ENCODE measurements at places on chromosomes 7 and 10.

DNA sequence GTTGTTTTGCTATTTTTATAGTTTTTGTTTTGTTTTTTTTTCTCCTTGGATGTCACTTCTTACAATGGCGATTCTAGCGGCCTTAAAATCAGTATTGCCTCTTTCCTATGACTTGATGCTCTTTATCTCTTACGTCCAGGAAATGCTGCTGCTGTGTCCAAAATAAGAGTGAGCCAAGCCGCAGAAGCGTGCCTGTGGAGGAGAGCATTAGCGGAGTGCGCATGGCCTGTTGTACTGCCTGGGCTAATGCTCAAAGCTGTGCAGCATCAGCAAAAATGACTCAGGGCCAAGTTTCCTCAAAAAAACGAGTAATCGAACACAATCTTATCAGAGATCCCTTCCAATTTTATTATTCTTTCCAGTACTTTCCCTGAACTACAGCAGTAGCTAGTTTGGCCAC lies 18.5 kb upstream of the GAD2 start:
- DNase-seq = no peak

DNA sequence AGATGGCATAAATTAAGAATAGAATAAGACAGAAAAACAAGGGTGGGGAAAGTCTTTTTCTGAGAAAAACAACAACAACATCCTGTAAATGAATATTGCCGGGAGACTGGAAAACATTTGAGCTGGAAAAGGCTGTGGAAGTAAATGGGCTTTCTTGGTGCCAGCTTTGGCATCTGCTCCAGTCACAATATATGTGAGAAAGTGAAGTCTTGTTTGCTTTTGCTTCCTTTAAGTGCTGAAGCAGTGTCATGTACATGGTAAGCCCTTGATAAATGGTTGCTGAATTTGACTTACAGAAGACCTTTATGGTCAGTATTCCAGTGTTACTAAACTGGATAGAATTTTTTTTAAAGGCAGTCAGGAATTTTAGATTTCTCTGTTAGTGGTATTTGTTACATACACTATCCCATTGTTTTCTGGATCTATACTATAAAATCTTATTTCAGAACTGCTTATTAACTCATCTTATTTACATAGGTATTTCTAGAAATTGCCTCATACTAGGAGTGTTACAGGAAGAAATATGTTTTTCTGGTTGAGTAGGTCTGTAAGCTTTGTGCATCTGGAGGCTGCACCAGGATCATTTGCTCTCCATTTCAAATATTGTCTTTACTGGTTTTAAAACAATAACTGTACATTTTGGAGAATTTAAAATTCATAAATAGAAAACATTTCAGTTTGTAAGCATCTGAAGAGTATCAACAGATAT lies 201.7 kb upstream of the FOXP2 start:
- DNase-seq = no peak

DNA sequence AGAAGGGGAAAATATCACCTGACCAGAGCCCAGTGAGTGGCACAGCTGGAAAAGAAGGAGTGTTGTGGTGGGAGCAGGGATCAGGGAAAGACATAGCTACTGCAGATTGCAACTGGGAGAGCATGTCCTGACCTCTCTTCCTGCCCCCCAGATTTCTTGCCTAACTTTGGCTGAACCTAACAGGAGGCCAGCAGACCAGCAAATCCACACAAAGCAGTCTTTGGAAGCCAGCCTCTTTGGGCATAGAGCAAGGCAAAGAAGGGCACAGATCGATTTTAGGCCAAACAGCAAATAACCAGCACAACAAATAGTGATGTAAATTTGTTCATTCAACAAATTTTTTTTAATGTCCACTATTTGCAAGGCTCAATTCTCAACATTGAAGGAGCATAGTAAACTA lies 433.2 kb upstream of the GHITM start:
- no peak for DNase-seq

DNA sequence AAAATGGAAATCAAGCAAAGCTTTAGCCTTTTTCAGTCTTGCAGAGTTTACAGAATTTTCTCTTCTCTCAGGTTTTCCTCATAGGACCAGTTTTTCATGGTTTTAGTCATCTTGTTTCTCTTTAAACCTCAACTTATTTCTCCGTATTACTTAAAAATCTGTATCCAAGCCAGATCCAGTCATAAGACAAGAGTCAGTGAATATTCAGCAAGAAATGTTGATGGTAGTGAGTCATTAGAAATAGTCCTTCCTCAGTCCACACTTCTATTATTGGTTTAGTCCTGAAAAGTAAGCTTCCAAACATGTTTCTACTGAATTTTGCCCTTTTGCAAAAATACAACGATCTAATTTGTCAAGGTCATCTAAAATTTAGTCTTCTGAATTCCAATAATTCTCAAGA lies 107.0 kb downstream of the VIM start:
- no peak for DNase-seq

- DNase-seq = no peak
Observed at GRCh38 chr7:63071920-63072319, 926.7 kb upstream of the ZNF722 start.
